Muscle of arm (tissue), 14 donors: ENCODE measurements at places on chromosomes 2 and 18.
A peak's percentile ranks its signal among the peaks of the same experiment; 100 is the strongest.

DNA sequence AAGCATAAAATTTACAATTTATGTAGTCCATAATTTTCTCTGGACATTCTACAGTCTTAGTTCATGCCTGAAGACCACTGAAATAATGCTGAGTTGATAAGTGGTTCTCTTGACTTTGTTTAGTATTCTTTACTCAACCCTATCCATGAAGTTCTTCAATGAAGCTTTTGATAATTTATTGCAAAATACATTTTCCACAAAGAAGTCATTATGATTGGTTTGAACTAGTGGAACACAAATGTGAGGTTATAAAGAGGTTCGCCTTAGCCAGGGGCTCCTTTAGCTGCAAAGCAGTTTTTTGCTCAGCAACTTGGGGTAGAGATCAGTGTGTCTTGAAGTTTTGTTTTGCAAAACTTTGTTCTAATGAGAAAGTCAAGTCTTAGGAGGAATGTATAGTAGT lies 5.9 kb downstream of the BCL2L11 start:
- DNase-seq: no peak

- no peak for DNase-seq
Observed at GRCh38 chr2:28367667-28368356, 24.8 kb upstream of the FOSL2 start.

- no peak for DNase-seq
Observed at GRCh38 chr2:82993609-82994008, 1465.5 kb downstream of the SUCLG1 start.

- no peak for DNase-seq
Observed at GRCh38 chr2:23705771-23706612, 220.9 kb downstream of the ATAD2B start.

DNA sequence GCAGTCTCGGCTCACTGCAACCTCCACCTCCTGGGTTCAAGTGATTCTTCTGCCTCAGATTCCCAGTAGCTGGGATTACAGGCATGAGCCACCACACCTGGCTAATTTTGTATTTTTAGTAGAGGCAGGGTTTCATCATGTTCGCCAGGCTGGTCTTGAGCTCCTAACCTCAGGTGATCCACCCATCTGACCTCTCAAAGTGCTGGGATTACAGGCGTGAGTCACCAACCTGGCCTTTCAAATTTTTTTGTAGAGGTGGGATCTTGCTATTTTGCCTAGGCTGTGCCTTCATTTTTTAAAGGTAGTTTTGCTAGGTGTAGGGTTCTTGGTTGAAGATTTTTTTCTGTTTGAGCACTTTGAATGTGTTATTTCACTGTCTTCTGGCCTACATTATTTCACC lies 6.2 kb downstream of the HAUS1 start:
- no peak for DNase-seq

GRCh38 chr2:39408351-39409136 lies 28.5 kb downstream of the MAP4K3 start:
- no peak for DNase-seq

DNA sequence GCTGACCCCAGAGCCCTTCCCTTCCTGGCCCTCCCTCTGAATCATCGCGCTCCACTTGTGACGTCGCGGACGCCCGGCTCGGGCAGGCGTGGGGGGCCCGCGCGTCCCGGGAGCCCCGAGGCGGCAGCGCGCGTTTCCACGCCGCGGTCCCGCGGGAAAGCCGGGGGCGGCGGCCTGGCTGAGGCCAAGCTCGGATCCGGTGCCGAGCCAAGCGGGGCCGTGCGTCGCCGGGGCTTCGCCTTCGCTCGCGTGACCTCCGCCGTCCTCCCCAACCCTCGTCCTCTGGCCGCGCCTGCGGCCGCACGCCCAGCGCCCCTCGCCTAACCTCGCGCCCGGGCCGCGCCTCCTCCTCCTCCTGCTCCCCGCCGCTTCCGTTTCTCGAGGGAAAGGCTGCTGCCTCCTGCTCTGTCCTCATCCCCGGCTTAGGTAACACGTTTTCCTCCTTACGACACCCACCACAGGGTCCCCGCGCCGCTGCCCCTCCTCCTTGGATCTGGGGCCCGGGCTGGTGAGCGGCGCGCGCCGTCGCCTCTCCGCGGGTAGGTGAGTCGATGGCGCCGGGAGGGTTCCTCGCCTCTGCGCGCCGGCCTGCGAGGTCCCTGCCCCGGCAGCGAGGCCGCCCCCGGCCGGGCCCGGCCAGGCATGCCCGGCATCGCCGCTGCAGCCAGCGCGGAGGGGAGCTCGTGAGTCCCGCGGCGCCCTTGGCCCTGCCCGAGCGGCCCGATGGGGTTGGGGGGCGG lies at the start of gene INPP1:
TSS of gene INPP1 (plus strand) at position 54 of the 740 bp plus-strand sequence. CDS start 16,514 bp downstream, outside the sequence.
- peak; percentile 64 for DNase-seq
